ENCODE measurements at places on chromosomes 2 and 18.

GRCh38 chr2:28617502-28618184 is 121.8 kb downstream of the PLB1 start:
- ATAC-seq: no peak

DNA sequence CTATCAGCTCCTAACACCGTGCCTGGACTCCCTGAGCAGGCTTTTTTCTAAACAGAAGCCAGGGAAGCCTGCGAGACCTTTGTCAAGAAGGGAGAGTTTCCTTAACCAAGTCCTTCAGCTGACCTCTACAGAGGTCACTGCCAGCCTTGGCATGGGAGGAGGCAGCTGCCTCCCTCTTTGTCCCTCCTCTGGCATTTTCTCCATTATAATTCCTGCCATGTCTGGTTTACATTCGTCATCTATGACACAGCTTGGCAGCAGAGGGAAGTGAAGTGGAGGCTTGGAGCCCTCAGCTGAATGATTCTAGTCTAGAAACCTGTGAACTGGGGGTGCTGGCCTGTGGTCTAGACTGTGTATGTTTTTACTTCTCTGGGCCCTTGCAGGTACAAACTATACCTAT is 22.5 kb downstream of the LIPG start:
- no peak for ATAC-seq

- peak; percentile 30 for ATAC-seq
Observed at GRCh38 chr2:41782306-41783158, 265.3 kb upstream of the PKDCC start.

DNA sequence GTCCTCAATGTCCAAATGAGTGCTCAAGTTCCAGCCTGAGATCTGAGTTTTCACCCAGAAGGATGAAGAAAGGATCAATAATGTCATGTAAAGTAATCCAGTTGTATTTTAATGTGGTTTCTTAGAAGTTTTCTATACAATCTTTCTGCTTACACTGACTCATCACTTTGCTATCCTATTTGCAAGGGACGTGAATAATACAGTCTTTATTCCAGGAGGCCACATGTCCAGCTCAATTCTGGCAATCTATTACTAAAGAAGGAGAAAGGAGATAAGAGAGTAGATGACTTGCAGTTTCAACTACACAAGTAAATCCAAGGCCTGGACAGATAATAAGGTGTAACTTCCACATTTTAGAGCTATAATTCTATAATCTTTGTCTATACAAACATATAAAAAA is 601.1 kb upstream of the SETBP1 start:
- ATAC-seq: peak; percentile 64

DNA sequence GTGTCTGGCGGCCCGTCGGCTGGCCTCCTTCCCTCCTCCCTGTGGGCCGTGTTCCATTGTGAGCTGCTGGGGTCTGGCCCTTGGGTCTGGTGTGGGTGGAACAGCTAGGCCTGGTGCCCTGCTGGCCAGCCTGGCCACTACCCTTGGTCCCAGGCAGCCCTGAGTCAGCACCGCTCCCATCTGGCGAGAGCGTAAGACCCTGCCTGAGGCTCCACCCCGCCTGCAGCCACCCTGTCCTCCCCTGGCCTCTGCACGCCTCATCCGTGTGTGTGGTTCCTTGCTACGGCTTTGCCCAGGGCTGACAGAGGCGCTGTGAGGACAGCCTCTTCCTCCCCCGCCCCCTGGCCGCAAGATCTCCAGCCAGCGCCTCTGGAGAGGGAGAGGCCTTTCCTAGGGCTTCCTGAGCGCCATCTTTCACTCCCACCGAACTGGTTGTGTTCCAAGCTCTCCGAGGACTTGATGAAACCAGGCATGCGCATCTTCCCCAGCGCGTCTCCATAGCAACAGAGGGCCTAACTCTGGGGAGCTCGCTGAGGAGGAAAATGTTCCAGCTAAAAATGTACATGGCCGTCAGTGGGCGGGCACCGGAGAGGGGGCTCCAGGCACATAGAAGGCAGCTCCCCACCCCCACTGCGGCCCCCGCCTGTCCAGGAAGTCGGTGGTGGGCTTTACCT is 83.0 kb downstream of the STPG4 start:
- ATAC-seq: peak; percentile 91

DNA sequence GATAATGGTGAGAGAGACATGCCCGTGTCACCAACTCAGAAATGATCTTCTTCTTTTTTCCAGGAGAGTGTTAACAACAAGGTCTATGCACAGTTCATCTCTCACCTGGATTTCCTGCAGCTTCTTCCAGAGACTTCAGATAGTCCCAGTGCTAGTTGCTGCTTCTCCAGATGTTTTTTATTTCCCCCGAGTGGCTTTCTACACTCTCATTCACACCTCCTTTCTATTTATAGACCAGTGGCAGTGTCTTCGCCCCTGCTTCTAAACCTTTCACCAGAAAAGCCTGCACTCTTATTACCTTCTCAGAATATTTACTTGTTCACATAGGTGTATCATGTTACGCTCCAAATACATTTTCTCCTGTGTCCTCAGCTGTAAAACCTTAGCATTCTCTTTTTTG is 558.8 kb upstream of the CHAC2 start:
- peak; percentile 47 for ATAC-seq

DNA sequence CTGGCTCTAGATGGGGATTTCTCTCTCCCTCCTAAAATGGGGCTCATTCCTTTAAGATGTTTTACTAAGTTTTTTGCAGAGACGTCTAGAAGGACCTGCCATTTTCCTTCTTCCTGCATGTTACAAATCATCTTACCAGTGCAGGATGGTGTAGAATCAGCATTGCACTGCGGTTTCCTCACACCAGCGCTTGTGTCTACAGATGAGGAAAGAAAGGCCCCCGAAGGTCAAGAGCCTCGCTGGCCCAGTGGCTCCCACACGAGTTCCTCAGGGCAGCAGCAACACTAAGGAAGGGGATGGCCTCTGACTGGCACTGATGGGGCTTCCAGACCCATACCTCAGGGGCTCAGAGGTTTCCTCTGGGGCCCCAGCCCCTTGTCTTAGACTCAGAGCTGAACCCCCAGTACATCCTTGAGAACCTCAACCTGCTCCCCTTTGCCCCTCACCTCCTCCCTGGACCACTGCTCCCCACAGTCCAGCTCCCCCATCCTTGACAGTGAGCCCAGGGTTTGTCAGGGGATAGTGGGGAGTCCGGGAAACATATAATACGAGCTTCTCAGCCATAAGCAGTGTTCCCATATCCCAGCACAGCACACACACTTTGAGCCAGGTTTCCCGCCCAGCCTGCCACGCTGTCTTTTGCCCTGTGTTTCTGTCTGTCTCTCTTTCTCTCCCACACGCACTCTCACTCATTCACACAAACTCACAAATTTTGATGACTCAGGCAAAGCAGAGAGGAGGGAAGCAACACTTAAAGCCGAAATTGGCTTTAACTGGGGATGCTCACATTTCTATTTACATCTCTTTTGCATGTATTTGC is 29.4 kb downstream of the ZFP36L2 start:
- ATAC-seq: peak; percentile 13

GRCh38 chr2:25877431-25878360 is 591 bp downstream of the ASXL2 start:
- peak; percentile 38 for ATAC-seq

- ATAC-seq: no peak
Observed at GRCh38 chr2:16709769-16710168, 44.1 kb upstream of the CYRIA start.

DNA sequence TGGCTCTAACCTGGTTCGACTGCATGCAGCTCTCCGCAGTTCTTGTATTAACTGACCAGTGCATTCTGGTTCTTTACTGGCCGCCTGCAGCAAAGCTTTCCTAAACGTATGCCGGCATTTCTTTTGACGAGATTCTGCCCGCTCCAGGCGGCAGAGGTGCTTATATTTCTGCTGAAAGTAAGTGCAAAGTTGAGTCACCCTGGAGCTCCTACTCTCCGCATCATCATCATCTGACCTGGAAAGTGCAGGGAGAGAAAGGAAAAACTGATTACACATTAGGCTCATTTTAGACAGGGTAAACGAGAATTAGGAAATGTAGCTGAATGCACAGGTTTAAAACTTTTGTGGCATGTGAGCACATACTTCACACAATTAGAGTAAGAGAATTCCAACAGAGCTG is 57.9 kb downstream of the INO80D start:
- no peak for ATAC-seq

GRCh38 chr18:77093067-77093430 is 39.5 kb downstream of the MBP start:
- no peak for ATAC-seq

DNA sequence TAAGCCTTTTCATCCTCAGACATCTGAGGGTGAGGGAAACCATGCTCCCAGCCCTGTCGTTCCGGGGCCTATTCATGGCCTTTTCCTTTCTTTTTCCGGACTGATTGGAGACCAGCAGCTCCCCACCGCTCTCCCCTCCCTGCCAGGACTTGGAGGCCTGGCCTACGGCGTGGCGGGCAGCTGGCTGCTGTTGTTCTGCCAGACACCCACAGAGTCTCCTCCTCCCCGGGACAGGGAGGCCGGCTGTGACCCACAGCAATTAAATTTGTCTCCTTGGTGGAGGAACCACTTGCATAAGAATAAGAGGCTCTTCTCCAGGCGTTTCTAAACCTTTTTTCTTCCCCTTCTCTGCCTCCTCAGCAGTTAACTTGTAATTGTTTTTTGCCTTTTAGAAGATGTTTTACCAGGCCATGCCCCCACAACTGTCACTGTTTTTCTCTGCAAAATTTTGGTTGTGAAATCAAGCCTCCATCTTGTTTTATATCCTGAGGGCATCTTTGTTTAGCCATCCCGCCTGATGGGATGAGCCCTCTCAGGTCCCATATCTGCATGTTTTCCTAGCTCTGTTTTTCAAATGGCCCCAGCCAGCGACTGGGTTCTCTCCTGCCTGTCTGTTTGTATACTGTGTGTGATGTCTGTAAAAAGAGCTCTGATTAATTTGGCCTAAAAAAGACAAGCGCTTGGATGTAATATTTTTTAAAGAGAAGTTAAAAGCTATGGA is 1060.0 kb upstream of the DDX18 start:
- no peak for ATAC-seq

DNA sequence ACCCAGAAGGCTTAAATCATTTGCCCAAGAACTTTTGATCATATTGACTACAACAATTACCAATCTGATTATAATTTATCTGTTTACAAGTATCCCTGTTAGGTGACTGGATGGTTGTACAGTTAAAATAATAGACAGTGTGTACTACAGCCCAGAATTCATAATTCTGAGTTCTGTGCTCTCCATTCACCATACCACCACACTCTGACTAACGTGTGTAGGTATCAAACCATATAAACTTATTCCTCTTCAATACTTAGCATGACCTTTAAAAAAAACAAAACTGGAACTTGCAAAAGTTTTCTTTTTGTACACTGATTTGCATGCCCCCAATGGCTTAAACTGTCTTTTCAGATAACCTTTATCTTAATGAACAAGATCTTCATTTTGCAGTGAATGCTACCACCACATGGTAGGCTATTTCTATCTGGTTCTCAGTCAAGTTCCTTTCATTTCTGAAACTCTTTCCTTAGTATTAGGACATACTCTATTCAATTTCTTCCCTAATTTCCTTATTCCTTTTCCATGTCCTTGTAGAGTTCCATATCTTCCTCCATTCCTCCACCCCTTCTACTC is 50.9 kb downstream of the SOS1 start:
- ATAC-seq: no peak

DNA sequence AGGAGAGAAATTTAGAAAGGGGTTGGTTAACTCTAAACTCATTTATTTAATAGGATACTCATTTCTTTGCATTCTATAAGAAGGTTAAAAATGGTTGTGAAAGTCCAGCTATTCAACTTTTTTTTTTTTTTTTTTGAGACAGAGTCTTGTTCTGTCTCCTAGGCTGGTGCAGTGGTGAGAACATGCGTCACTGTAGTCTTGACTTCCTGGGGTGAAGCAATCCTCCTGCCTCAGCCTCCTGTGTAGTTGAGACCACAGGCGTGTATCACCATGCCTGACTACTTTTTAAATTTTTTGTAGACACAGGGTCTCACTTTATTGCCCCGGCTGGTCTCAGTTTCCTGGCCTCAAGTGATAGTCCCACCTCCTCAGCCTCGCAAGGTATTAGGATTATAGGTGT is 11.9 kb downstream of the ELP2 start:
- ATAC-seq: no peak

- ATAC-seq: no peak
Observed at GRCh38 chr18:24395049-24395795, 2.4 kb downstream of the OSBPL1A start.

GRCh38 chr2:152303951-152304350 is 31.0 kb upstream of the FMNL2 start:
- no peak for ATAC-seq

DNA sequence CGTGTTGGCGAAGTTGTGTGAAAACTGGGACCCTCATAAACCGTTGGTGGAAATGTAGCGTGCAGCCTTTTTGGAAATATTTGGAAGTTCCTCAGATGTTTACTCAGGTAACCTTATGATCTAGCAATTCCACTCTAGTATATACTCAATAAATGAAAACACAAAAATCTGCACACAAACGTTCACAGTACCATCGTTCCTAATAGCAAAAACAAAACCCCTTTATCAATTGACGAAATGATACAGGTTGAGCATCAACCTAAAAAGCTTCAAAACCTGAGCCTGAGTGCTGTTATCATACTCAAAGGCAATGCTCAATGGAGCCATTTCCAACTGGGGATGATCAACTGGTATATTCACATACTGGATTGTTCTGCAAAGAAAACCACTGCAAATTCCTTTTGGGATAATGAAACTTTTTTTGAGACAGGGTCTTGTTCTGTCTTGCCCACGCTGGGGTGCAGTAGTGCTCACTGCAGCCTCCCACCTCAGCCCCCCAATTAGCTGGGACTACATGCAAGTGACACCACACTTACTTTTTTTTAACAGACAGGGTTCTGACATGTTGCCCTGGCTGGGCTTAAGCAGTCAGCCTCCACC is 777 bp upstream of the C18orf32 start:
- ATAC-seq: no peak

DNA sequence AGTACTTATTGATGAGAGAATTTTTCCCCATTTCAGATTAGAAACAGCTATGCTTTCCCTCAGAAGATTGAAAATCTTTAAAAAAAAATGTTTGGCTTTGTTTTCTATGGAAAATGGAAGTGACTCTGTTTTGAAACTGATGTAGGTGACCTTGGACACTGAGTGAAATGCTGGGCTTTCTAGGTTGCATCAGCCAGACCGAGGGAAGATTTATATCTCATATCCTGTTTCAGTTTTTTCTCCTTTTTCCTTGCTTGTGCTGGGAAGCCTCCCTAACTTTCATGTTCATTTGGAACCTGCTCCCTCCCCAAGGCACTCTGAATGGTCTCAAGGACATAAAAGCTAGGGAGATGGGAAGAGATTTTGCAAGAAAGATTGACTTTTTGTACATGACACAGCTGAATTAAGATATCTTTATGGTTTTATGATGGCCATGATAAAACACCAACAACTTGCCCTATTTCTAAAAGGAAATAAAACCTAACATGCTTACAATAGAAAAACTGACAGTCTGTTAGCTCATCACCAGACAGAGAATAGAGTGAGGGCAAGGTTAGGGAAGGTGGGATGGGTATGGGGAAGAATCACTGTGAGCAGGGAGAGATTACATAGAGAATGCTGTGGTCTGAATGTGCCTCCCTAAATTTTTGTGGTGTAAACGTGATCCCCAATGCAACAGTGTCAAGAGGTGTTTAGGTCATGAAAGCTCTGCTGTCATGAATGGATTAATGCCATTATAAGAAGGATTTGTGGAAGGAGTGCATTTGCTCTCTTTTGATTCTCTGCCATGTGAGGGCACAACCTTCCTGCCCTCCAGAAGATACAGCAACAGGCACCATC is 249.7 kb downstream of the TPGS2 start:
- peak; percentile 79 for ATAC-seq

Measured in motor neuron (in vitro differentiated cells).